ENCODE measurements at places on chromosomes 11 and 22.

GRCh38 chr11:43916621-43917020 is 25.8 kb upstream of the C11orf96 start:
- no peak for DNase-seq

DNA sequence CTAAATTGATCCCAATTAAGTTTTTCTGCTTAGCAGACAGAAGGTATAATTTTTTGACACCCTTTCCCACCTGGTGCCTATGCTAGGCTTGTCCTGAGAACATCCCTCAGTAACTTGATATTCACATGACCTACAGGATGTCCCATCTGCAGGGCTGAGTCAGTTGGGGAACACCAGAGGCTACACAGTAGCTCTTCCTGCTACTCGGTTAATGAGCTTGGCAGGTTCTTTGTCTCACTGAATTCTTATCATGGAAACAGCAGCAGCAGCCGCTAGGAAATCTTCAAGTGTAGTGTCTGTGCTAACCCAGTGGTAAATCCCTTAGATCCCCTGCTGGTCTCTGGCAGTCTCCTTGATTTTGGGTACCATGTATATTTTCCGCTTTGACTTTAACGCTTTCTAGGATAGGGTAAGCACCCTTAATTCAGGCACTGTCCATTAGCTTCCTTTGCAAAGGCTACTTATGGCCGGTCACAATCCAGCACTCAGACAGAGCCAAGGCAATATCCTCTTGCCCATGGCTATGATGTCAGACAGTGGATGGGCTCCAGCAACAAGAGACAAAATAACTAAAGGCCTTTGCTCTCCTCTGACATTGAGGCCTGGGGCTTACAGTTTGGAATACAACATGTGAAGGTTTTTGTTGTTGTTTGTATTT is 8.5 kb downstream of the MRPL16 start:
- DNase-seq = no peak

- DNase-seq = no peak
These were observed 12.9 kb downstream of the TSPAN32 start for GRCh38 chr11:2314525-2315394.

DNA sequence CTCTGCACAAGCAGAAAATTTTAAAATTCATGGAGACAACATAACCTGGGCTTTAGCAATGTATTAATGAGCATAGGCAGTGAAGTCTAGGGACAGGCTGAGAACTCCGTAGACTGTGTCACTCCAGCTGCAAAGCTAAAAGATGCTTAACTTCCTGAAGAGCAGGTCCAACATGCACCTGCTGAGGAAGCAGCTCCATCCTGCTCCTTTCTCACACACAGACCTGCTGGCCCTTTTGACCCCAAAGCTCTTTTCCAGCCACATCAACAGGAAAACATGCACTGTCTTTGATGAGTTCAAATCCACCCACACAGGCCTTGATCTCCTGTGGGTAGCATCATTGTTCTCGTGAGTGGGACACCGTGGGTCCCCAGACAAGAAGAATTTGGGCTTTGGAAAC is 36.0 kb downstream of the SYN3 start:
- DNase-seq = no peak

- DNase-seq = no peak
These were observed 13.2 kb downstream of the RAC2 start for GRCh38 chr22:37230673-37231405.

DNA sequence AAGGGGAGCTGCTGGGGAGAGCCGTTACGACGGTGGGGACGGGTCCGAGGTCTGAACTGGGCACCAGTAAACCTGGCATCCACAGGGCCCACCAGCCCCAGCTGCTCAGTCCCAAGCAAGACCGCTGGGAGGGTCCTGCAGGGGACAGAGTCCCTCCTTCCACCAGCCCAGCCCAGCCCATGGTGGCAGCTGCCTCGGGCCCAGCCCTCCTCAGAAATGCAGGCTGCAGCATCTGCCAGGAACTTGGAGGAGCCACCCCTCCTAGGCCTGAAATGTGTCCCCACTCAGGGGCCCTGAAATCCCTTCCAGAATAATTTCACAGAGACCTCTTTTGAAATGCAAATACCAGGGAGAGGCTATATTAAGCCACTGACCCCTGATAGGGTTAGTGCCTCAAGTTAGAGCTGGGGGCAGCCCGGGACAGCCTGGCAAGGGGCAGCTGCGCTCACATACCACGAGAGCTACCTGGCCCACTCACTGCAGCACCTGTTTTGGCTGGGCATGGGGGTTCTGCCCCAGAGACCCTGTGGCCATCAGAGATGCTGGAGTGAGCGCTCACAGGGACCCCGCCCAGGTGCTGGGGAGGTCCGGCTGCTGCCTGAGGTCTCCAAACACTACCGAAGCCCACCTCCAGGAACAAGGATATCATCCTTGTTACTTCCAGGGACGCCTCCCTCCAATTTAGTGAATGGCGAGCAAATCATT is 53.1 kb downstream of the CELSR1 start:
- no peak for DNase-seq

GRCh38 chr11:131404010-131404409 is 33.6 kb downstream of the NTM start:
- no peak for DNase-seq

DNA sequence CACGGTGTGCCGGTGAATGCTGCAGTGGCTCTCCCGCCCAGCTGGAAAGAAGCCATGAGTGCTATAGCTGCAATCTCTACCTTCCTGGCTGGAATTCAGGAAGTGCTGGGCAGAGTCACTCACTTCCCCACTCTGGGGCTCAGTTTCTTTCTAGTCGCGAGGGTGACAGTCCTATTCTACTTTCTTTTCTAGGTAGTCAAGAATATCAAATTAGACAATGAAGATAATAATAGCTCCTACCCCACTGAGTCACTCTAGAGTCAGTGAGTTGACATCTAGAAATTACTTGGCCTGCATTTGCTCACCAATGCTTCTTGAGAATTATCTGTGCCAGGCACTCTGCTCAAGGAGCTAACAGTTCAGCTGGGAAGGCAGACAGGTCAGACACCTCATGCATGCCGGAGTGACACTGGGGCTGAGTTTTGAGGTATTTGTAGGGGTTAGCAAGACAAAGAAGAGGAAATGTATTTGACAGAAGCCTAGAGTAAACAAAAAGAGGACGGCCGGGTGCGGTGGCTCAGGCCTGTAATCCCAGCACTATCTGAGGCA is 3.2 kb downstream of the CENPM start:
- DNase-seq = no peak

- DNase-seq = peak; percentile 35
These were observed 39.2 kb upstream of the IGLL5 start for GRCh38 chr22:22848364-22848866.

DNA sequence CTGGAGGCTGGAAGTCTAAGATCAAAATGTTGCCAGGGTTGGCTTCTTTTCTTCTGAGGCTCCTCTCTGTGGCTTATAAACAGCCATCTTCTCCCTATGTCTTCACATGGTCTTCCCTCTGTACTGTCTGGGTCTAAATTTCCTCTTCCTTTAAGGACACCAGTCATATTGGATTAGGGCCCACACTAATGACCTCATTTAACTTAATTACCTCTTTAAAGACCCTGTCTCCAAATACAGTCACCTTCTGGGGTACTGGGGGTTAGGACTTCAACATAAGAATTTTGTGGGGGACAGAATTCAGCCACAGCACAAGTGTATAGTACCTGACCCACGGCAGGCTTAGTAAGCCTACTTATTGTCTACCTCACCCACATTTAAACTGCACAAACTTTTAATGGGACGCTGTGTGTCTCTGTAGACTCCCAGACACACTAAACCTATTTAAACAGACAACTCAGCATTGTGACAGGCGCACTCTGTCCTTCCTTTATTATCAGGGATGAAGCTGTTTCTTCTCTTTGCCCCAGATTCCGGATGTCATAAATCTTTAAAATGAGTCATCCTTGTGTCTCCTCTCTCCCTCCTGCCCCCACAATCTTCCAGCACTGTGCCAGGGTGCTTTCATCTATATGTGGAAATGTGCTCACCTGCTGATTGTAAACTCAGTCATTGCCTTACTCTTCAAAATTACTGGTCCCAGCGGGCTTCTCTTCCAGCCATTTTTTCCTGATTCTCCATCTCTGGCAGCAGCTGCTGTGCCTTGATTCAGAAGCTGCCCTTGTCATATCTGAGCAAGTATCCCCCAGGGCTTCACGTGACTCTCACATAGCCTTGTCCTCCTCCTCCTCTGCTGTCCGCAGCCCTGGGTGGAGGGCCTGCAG is 5.4 kb upstream of the MAPK8IP1 start:
- no peak for DNase-seq

GRCh38 chr11:65504674-65505465 is 6.0 kb downstream of the MALAT1 start:
- no peak for DNase-seq

DNA sequence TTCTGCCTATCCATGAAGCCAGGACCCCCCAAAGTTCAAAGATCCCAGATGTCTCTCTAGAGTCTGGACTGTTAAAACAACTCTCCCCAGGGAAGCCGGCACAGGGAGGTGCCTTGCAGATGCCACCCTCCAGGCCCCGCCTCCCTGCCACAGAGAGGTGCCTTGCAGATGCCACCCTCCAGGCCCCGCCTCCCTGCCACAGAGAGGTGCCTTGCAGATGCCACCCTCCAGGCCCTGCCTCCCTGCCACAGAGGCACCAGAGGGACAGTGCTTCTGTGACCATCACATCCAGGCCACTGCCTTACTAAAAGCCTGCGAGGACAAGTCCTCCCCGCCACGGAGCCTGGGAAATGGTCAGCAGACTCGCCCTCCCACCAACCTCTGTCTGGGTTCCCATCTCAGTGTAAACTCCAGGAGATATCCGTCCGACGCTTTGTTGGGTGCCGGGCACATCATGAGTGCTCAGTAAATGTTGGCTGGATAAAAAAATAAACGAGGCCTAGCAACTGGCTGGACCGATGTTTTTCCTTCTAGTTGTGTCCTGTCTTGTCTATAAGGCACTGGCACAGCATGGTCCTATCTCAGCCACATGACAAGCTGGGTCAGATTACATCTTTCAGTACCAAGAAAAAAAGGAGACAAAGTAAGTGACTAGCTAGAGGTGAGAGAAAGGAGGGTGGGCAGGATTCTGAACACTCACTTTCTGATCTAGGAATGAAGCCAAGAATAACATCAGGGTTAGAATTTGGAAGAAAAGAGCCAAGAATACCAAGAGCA is 91.2 kb upstream of the CSNK2A3 start:
- DNase-seq = no peak

- no peak for DNase-seq
These were observed 13.7 kb downstream of the PDHX start for GRCh38 chr11:34929794-34930763.

DNA sequence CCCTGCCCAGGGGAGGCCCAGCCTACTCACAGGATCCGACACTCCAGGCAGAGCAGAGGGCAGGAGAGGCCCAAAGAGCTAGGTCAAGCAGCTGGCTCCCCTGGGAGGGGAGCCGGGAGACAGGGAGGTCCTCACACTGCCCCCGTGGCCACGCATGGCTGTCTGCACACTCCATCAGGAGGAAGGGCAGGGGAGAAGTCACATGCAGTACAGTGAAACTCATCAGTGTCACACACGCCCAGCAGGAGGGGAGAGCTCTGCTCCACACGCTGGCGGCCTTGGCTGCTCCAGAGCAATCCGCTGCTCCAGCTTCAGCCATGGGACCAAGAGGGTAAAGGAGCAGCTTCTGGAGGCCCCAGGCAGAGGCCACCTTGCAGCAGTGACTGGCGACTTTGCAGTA is 14.3 kb downstream of the TCIRG1 start:
- no peak for DNase-seq

DNA sequence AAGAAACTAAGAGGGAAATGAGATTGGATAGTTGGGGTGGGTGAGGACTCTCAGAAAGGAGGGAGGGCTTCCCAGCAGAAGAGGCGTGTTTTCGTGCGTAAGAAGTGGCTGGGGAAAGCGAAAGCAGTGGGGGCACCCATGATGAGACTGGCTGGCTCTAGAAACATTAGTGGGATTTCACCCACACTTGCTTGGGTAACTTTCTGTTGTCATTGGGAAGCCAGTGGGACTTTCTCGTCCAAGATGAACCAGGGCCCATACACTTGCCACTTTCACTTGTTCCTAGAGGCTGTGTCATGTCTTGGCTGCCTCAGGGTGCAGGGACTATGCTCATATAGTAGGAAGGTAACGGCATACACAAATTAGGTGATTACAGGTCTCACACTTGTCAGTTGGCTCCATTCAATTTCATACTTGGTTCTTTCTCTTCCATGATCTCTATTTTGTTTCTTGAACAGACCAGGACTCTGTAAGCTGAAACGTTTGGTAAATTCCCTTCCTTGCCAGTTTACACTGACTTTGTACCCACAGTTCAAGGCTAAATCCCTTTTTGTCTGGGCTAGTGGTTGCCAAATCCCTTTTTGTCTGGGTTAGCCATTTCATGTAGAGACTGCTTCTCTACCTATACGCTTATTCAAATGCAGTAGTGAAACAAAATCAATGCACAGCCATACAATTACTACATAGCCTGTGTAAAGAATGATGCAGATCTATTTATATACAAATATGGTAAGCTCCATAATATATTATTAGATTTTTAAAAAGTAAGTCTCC is 42.0 kb upstream of the CXCR5 start:
- DNase-seq = no peak

- no peak for DNase-seq
These were observed 243.5 kb downstream of the SBF2 start for GRCh38 chr11:10050561-10050960.

DNA sequence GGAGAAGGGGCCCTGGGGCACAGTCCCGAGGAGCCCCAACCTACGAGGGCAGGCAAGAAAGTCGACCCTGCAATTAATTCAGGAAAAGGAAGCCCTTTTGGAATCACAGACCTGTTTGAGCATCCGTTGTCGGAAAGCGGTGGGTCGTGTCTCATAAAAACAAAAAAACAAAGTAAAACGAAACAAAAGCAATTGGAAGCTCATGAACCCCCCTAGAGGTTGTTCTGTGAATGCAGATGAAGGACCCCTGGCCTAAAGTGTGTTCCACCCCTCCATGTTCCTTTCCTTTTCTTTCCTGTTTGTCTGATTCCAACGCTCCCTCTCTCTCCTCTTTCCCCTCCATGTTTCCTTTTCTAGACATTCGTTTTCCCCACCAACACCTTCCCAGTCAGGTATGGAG is 203.7 kb downstream of the GRIK4 start:
- DNase-seq = no peak

DNA sequence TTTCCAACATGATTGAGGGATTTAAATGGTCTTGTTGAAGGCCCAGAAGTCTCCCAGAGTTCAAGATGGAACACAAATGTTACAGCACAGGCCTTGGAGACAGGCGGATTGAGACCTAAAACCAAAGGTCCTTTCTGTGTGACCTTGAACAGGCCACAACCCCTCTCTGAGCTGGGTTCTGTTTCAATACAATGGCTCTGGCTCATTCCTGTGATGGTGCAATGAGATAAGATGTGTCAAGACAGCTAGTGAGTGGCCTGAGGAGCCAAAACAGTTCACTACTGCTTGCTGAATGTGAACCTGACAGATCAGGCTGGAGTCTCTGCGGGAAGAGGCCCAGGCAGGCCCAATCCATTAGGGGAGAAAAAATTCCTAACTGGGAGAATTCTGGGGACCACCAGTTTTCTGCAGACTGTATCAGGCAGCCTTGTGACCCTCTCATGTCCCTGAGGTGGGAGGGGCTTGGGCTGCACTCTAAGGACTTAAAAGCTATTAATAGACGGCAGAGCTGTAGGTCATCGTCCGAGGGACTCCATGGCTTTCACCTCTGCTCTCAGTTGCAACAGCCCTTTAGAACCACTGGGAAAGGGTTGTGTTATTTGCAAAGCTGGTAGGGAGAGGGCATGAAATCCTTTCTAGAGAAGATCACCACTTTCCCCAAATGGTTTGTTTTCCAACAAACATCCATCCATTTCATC is 126.1 kb upstream of the TEAD1 start:
- DNase-seq = no peak

- no peak for DNase-seq
These were observed 8.7 kb upstream of the LAYN start for GRCh38 chr11:111531687-111532364.

GRCh38 chr22:45537734-45538181 is 35.1 kb downstream of the FBLN1 start:
- DNase-seq = no peak
